ENCODE measurements at places on chromosomes 2 and 18.
A peak's percentile ranks its signal among the peaks of the same experiment; 100 is the strongest.

DNA sequence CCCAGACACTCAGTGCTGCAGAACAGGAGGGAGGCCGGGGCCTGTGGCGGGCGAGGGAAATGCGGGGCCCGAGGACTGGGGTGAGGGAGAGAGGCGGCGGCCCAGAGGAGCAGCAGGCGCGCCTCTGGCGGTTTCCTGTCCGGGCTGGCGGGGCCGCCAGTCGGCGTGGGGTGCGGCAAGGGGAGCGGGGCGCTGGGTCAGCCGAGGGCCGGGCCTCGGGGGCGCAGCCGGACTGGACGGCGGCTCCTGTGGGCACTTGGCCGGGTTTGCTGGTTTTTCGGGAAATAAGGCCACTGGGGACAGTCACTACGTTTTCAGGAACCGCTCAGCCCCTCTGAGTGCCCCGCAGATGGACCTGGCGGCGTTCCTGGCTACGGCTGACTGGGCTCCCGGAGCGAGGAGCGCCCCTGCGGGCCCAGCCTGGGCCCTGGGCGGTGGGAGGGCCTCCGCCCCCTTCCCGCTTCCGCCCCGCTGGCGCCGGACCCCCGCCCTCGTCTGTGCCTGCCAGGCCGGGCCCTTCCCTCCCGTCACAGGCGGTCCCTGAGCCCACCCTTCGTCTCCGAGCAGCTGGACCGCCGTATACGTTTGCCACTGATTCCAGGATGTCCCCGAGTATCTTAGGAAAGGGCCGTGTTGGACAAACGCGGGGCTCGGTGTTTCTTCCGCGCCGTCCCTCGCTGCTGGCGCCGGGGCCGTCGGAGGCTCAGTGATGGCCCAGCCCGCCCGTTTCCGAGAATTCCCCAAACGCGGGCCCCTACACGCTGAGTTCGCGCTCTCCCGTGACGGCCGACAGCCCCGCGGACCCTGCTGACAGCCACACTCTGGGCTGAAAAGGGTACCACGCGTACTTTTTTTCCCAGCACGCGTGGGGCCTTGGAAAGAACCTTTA lies 84.6 kb downstream of the FAM210A start:
- DNase-seq, result no peak

DNA sequence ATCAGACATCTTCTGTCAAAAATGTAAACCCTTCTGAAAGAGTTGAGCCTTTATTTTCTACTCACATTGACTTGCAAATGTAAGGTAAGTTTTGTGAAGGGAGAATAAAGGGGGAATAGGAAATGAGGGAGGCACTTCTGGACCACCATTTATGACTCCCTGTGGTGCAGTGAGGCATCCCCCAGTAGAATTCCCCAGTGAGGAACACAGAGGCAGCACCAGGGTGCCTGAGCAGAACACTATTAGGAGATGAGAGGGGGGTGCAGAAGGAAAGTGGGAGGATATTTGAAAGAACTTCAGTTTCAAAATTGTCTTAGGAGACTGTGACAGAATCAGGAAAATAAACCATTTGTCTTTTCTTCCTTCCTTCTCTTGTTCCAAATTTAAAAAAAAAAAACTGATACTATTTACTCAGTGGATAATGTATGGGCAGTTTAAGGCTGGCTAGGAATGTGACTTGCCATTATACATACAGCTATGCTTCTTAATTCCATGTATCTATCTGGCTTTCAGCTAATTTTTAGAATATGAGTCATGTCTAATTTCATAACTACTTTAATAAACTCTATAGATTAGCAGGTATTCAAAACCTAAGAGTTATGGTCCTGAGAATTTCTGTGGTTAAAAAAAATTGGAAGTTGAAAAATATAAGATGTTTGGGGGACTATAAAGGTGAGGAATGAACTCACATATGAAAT lies 478.1 kb upstream of the CHAC2 start:
- DNase-seq, result no peak

- DNase-seq, result no peak
Measured at GRCh38 chr2:8379128-8379527, 302.7 kb upstream of the ID2 start.

DNA sequence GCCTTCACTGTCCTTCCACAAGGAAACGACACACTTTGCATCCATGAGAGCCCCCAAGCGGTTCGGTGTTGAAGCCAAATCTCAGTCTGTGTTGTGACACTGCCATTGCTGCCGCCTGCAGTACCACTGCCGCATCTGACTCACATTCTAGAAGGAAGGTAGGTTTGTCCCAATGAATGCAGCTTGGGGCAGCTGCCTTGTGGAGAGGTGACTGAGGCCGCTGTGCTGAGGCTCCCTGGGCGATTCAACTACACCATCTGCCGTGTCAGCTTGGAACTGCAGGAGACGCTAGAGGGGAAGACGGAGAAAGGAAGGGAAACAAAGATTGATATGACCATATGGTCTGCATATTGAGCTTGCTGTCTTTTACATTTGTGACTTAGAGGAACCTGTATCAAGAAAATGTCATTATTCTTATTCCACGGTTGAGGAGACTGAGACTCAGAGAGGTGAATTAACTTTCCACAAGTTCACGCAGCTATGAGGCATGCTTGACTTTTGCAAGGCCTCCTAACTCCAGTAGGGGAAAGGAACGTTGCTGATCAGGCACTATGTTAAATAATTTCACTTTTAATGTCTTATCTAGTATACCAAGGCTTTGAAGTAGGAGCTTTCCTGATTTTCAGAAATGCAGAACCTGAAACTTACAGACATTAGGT lies 43.5 kb upstream of the LMAN1 start:
- DNase-seq, result peak; percentile 65

DNA sequence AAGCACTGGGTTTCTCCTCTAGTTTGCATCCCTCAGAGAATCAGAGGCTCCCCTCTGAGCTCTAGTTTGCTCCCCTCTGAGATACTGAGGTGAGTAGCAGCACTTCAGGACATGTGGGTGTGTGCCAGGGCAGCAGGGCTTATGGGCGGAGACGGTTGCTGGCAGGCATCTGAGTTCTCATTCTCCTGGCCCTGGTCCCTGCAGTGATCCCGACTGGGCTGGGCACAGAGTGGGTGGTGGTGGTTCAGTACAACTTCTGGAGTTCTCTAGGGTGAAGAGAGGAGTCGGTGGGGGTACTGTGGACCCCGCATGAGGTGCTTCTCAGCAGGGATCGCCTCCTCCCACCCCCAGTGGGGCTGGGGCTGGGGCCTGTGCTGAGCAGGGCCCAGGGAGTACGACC lies 47.9 kb downstream of the BOLA3 start:
- DNase-seq, result no peak

DNA sequence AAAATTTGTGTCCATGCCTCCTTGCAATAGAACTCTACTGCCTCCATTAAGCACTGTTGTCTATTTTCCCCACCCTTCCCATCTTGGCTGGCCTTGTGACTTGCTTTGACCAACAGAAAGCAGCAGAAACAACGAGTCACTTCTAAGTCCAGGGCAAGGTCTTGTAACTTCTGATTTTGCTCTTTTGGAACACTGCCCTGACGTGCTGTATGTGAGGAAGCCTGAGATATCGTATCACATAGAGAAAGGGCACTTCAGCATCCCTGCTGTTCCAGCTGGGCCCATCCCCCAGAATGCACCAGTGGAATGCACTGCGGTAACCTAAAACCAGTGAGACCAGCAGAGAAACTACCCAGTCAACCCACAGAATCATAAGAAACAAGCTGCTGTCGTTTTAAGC lies 28.1 kb downstream of the NCKAP1 start:
- DNase-seq, result no peak

- DNase-seq, result no peak
Measured at GRCh38 chr2:183078163-183078463, 434 bp upstream of the DUSP19 start.

DNA sequence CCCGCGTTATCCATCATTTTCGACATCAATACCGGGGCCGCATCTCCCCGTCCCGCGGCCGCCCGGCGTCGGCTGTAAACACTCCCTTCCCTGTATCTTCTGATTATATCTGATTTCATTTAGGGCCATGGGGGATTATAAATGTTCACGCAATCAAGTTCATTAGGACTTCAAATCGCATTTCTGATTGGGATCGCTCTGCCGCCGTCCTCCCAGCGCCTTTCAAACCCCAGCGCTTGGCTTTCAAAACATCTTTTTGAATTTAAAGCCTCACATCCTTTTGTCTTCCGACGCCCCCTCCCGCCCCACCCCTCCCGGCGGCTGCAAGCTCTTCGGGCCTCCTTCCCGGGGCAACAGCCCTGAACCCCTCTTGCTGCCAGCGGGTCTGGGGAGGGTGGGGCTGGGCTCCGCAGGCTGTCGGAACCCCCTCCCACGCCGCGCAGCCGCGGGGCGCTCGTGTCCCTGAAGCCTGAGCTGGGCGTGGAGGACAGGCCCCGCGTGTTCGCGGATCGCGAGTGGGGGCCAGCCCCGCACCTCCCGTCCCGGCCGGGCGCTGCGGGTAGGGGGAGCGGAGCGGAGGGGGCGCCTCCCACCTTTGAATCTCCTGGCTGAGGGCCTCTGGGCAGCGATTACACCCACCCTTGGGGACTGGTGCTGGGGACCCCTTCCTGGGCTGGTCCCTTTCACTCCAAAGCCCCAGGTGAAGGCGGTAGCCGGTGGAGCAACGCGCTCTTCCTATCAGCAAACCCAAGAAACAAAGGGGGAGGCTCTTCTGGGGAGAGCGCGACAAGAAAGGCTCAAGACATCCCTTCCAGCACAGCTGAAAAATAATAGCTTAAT lies 11.3 kb upstream of the GBX2 start:
- DNase-seq, result no peak

DNA sequence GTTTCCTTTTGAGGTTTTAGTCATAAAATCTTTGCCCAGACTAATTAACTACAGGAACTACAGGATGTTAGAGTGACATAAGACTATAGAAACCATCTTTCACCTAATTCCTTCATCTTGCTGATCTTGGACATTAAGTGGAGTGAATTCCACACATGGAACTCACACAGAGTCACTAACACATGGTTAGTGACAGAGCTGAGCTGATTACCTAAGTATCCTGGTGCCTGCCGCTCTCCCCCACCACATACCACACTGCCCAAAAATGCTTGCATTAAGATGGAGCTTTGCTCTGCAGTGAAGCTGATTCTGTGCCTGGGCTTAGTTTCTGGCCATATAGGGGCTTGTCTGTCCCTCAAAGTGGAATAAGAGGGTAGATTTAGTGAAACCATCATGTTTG lies 332.9 kb upstream of the NT5C1B start:
- no peak for DNase-seq

DNA sequence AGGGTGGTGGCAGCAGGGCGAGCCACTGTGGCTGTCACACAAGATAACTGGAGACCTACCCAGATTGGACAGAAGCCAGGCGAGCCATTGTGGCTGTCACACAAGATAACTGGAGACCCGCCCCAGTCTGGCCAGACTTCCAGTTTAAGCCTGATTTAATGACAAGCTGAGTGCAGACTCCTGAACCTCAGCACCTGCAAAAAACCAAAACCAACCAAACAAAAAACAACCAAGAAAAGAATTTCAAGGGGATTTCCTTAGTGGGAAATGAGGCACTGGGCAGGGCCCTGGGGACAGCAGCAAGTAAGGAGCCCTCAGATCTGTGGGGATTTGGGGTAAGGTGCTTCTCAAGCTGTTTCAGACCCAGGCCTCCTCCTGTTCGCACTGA lies 95.2 kb upstream of the BOD1L2 start:
- DNase-seq, result no peak

GRCh38 chr18:50158866-50159653 lies 35.9 kb downstream of the MYO5B start:
- DNase-seq, result no peak

DNA sequence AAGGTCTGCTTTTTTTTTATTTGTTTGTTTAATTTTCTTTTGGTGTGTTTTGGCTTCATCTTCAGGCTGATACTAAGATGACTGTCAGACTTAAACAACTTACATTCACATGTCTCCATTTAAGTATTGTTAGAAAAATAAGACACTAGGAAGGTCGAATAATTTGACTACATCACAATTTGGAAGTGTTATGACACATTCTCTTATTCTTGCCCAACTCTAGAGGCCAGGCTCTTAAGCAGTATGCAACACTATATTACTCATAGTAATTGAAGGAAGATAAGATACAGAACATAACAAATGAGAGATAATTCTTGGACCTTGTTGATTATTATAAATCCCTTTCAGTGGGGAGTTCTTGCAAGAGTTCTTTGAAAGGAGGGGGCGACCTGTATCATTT lies 295.3 kb upstream of the COL3A1 start:
- no peak for DNase-seq

DNA sequence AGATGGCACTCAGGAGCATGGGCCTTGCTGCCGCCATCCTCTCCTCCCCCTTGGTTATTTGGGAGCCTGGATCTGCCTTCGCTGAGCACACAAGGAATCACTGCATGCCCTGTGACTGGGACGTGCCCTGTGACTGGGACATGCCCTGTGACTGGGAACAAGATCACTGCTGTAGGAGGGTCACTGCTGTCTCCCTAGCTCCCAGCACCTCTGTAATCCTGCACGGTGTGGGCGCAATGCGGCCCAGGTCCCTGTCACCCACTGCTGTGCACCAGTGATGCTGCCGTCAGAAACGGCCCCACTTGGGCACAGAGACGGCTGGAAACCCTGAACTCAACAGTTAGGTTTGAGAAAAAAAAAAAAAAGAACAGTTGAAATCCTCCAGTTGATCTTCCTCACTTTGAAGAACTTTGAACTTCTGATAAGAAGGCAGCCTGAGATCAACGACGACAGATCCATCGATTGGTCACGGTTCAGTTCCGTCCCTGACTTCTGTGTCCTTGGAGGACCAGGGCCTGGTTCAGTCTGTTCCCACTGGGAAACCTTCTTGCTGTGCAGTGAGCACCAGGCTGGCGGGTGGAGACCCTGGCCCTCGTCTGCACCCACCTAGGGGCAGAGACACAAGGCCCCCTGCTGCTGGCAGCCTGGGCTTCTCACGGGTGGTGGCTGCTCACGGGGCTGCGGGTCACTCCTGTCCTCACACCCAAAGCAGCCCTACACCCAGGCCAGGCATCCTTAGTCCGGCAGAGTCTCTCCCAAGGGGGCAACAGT lies 125.9 kb downstream of the PXDN start:
- DNase-seq, result no peak

DNA sequence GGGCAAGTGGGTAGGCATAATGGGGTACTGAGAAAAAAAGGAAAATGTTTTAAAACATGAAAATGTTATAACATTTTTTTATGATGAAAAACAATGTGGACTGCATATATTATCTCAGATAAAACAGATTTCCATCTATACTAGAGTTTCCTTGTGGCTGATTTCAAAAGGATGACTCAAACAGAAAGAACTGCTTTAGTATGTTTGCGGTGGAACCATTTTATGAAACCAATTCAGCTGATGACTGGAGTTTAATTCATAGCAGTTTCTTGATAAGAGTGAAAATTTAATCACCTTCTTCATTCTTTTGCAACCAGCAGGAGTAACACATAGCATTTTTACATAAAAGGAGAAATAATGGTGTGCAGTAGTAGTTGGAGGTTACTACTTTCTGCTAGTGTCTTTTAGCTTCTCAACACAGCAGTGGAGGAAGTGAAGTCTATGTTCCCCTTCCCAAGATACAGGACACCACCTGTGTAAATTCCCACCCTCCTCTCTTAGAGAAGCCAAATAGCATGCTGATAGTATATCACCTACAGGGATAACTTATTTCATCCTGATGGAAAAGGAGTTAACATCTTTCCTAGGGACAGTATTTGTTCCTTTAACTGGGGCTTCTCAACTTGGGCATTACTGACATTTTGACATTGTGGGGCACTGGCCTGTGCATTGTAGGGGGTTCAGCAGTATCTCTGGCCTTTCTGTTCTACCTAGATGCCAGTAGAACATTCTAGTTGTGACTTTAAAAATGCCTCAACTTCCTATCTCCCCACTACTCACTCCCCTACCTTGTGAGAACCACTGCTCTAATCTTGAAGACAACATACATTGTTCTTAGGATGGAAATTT lies 29.9 kb downstream of the PELI1 start:
- peak; percentile 25 for DNase-seq

- DNase-seq, result no peak
Measured at GRCh38 chr2:150526827-150527226, 39.4 kb upstream of the RND3 start.
